ENCODE measurements at places on chromosomes 3 and 15.

DNA sequence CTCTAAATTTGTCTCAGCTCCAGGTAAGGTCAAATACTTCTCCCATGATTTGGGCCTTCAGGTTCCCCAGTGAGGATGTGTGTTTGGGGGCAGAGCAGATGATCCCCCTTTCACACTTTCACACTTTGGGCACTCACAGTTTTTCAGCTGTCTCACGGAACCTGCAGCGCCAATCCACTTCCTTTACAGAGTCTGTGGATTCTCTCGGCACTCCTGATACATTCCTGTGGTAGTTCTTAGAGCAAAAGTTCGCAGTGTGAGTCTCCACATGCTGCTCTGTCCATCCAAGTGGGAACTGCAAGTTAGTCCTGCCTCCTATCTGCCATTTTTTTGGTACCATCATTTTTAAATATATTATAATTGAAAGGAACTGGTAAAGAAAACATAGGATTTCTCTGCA is 20.2 kb upstream of the CPOX start:
- H3K4me1 ChIP-seq, result no peaks in the 10 kb centered on the region
- H3K4me3 ChIP-seq, result no peak overlapping the region
- no peaks in the 10 kb centered on the region for H3K36me3 ChIP-seq

DNA sequence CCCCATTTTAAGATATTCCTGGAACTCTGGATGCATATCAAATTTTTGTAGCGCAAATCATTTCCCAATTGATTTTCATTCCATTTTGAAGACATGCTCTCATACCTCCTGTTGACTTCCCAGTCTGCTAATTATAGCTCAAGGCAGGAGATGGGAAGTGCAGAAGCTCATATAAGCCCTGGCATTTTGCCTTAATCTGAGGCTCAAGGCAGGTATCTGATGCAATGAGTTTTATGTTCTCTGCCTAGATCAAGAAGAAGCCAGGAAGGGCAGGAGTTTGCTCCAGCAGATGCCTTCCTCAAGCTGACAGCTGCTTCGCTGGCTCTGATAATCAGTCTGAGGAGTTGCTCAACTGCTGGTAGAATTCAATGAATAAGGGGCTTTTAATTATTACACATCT is 65.6 kb upstream of the NEDD4 start:
- H3K4me3 ChIP-seq, result no peak overlapping the region
- peaks cover 6% of the 10 kb centered on the region for H3K36me3 ChIP-seq
- H3K4me1 ChIP-seq, result no peaks in the 10 kb centered on the region
- peaks cover 9% of the 10 kb centered on the region for H3K27me3 ChIP-seq
- ATAC-seq, result no peak
- H3K27ac ChIP-seq, result no peak overlapping the region

DNA sequence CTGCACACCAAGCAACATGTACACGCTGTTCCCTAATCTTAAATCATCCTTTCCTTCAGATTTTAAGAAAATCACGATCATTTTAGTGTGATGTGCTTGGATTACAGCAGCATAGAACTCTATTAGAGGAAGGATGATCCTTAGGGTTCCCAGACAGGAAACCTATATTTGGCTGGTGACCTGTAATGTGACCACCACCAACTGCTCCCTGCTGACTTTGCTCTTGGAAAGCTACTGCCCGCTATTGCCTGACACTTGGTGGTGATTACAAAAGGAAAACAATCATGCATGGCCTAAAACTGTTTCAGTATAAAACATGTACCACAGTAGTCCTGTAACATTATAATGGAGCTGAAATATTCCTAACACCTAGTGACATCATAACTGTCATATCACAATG is 27.2 kb upstream of the LMOD3 start:
- peaks cover 6% of the 10 kb centered on the region for H3K27me3 ChIP-seq
- no peak for ATAC-seq
- H3K27ac ChIP-seq, result no peak overlapping the region
- peaks cover 6% of the 10 kb centered on the region for H3K4me1 ChIP-seq
- no peaks in the 10 kb centered on the region for H3K36me3 ChIP-seq
- no peak overlapping the region for H3K4me3 ChIP-seq

GRCh38 chr3:96331341-96331740 is 483.1 kb upstream of the EPHA6 start:
- H3K27me3 ChIP-seq, result no peaks in the 10 kb centered on the region
- no peak for ATAC-seq
- no peak overlapping the region for H3K27ac ChIP-seq
- H3K4me1 ChIP-seq, result no peaks in the 10 kb centered on the region
- no peak overlapping the region for H3K4me3 ChIP-seq

GRCh38 chr15:48278666-48279065 is 52.6 kb upstream of the DUT start:
- H3K4me3 ChIP-seq, result no peak overlapping the region
- H3K36me3 ChIP-seq, result no peaks in the 10 kb centered on the region
- ATAC-seq, result no peak
- H3K4me1 ChIP-seq, result no peaks in the 10 kb centered on the region

DNA sequence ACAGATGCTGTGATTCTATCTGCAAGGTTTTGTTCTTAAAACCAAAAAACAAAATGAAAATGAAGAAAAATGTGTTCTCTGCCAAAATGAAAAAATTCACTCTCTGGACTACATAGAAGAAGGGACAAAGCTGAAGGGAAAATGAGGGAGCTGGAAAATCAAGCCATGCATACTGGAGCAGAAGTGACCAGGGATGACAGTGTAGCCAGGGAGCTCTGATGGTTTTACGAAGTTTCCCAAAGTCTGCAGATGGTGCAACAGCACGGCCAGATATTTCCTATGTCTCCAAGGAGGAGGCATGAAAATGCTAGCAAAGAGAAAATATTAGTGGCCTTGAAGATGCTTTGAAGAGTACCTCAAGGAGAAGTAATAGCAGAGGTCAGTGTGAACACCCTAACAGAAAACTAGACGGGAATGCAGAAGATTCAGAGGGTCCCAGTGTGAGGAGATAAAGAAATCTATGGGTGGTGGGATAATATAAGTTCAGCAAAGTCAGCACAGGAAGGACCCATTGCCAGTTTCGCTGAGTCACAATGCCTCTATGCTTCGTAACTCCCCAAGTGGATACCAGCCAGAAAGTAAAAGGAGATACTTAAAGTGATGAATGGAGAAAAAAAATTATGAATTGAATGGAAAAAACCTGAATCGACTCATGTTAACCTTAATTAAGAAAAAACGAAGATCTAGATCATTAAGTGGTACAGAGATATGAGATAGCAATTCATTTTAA is 39.0 kb upstream of the POMGNT2 start:
- no peaks in the 10 kb centered on the region for H3K36me3 ChIP-seq
- H3K4me1 ChIP-seq, result no peaks in the 10 kb centered on the region
- no peak for ATAC-seq
- H3K27me3 ChIP-seq, result peaks cover 22% of the 10 kb centered on the region
- no peak overlapping the region for H3K27ac ChIP-seq
- H3K4me3 ChIP-seq, result no peak overlapping the region

DNA sequence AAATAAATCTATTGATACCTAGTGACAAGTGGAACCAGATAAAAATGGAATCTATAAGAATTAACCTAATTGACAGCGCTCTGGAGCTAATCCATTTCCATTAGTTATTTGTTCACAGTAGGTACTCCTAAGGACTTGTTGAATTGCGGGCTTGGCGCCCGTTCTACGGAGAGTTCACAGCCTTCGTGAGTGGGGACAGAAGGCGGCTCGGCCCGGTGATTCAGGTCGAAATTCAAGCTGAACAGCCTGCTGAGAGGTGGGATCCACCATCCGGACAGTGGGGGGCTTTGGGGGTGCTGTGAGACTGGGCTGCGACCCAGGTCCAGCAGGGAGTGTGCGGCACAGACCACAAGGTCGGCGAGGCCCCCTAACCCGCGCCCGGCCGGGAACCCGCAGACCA is 779 bp upstream of the CTNNB1 start:
- peaks cover 30% of the 10 kb centered on the region for H3K4me1 ChIP-seq
- peak overlapping the region; percentile 92 for H3K4me3 ChIP-seq
- H3K36me3 ChIP-seq, result no peaks in the 10 kb centered on the region
- peak overlapping the region; percentile 94 for H3K27ac ChIP-seq

GRCh38 chr3:121467085-121467484 is 78.7 kb downstream of the POLQ start:
- no peak overlapping the region for H3K27ac ChIP-seq

GRCh38 chr3:193845144-193845543 is 252.1 kb downstream of the OPA1 start:
- no peak overlapping the region for H3K27ac ChIP-seq
- H3K36me3 ChIP-seq, result no peaks in the 10 kb centered on the region
- peaks cover 31% of the 10 kb centered on the region for H3K4me1 ChIP-seq
- ATAC-seq, result no peak
- no peaks in the 10 kb centered on the region for H3K27me3 ChIP-seq

- H3K27ac ChIP-seq, result peak overlapping the region; percentile 30
- H3K4me3 ChIP-seq, result peak overlapping the region; percentile 2
- peaks cover 33% of the 10 kb centered on the region for H3K4me1 ChIP-seq
- no peaks in the 10 kb centered on the region for H3K27me3 ChIP-seq
Observed at GRCh38 chr3:196793246-196793645, 53.6 kb downstream of the PAK2 start.

- no peak overlapping the region for H3K27ac ChIP-seq
- no peak overlapping the region for H3K4me3 ChIP-seq
- no peak for ATAC-seq
- no peaks in the 10 kb centered on the region for H3K4me1 ChIP-seq
- no peaks in the 10 kb centered on the region for H3K27me3 ChIP-seq
Observed at GRCh38 chr3:144840866-144841265, 869.2 kb downstream of the DIPK2A start.

DNA sequence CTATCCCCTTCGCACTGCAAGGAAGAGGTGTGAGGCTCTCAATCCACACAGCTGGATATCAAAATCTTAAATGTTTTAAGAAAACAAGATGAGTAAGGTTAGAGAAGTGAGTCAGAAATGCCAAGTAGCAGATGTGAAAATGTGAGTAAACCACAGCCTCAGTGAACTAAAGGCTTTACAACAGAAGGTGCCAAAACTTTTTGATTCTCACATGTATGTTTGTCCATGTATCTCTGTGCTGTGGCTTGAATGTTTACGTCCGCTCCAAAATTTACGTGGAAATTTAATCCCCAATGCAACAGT is 126.8 kb upstream of the PFN2 start:
- H3K4me1 ChIP-seq, result no peaks in the 10 kb centered on the region
- H3K4me3 ChIP-seq, result no peak overlapping the region
- no peaks in the 10 kb centered on the region for H3K27me3 ChIP-seq
- peak; percentile 52 for ATAC-seq

DNA sequence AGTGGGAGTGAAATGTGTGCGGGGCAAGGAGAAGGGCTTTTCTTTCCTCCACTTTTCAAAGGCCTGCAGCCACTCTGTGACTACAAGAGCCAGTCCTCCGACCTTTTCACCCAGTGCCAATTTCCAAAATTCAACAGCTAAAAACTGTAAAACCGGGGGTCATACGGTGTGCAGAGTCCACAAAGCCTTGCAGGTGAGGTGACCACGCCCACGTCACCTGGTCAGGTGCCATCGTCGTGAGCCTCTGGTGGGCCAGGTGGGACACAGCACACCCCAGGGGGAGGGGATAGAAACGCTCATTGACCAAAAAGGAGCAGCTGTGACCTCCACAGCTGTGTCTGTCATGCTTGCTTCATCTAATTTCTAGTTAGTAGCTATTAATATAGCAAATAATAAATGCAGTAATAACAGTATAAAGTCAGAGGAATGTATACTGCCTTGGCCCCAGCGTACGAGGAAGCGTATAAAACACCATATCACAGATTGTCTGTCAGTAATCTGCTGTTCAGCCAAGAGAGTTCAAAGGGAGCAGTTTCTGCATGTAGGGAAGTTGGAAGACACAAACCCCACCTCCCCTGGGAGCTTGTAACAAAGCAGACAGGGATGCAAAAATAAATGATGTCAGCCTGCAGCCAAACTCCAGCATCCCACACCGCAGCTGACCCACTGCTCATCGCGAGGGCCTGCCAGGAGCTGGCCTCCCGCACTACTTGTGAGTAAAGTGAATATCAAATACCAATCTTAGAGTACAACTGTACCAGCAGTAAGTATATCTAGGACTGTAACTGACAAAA is 86.7 kb downstream of the VGLL4 start:
- no peaks in the 10 kb centered on the region for H3K4me1 ChIP-seq
- H3K27ac ChIP-seq, result no peak overlapping the region
- H3K36me3 ChIP-seq, result peaks cover 56% of the 10 kb centered on the region
- no peak overlapping the region for H3K4me3 ChIP-seq
- no peak for ATAC-seq
- no peaks in the 10 kb centered on the region for H3K27me3 ChIP-seq

- H3K27ac ChIP-seq, result no peak overlapping the region
- no peak for ATAC-seq
- peaks cover 10% of the 10 kb centered on the region for H3K27me3 ChIP-seq
- H3K36me3 ChIP-seq, result no peaks in the 10 kb centered on the region
- H3K4me1 ChIP-seq, result no peaks in the 10 kb centered on the region
Observed at GRCh38 chr3:18302517-18302916, 122.6 kb downstream of the SATB1 start.

- H3K27ac ChIP-seq, result peak overlapping the region; percentile 94
- H3K36me3 ChIP-seq, result peaks cover 5% of the 10 kb centered on the region
- peak overlapping the region; percentile 97 for H3K4me3 ChIP-seq
- peak; percentile 100 for ATAC-seq
Observed at GRCh38 chr3:130111185-130111864, 29.7 kb downstream of the ALG1L2 start.

Measured in stimulated activated memory B cell treated with anti-CD40 and anti-IgM and Interleukin-4, amounts not matched to agents 10 μg/mL and 1 μg/mL and 100 μg/mL, for 72 hours (primary cell).